T-helper 2 cell (primary cell): ENCODE measurements at places on chromosomes 16 and 17.

DNA sequence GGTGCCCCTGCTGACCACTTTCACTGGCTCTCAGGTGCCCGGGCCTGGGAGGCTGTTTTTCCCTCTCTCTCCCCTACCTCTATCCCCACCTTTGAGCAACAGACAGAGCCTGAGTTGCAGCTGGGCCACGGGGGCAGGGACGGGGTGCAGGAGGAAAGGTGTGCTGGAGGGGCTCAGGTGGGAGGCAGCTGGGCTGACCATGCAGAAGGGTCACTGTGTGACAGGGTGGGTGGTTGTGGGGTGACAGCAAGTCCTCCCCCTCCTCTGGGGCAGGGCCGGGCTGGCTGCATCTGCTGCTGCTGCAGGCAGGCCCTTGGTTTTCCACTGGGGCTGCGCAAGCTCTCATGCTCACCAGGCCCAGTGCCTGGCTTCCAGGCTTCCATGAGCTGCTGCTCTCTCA is 6.6 kb downstream of the ZNF319 start:
- DNase-seq, result no peak

DNA sequence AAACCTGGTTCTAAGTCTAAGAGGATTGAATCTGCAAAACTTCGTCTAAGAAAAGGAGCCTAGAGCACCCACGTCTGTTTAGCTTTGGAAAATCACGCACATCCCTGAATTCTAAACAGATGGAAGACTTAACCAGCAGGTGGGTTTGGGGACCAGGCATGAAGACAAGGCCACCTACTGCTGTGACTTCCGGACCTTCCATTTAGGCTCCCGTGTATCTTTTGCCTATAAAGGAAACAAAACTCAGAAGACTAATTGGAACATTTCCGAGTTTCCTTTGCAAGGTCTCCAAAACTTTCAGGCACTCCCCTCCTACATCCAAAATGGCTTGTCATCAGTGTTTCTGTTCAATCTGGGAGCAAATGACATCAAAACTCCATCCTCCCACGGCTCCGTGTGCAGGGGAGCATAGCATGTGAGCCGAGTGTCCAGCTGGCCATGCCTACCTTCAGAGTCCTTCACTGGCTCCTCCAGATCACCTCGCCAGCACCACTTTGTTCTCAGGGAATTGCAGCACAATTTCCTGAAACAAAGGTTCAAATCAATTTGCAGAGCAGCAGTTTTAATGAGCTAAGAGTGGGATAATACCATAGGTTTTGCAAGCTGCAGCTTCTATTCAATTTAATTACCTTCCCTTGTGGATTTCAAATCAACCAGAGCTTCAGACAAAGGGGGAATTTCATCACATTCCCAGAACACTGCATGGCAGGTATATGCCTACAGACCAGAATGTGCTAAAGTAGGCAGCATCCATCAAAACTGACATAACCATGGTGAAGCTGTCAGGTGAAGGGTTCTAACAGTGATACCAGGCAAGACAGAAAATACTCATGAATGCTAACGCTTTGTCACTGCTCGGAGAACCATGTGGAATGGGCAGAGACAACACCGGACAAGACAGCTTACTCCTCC is 23.5 kb downstream of the CACNG1 start:
- DNase-seq, result no peak

GRCh38 chr17:77323413-77324171 is 182.8 kb downstream of the SEC14L1 start:
- DNase-seq, result no peak

- no peak for DNase-seq
These were observed 117.8 kb downstream of the SLC39A11 start for GRCh38 chr17:72974605-72975232.

DNA sequence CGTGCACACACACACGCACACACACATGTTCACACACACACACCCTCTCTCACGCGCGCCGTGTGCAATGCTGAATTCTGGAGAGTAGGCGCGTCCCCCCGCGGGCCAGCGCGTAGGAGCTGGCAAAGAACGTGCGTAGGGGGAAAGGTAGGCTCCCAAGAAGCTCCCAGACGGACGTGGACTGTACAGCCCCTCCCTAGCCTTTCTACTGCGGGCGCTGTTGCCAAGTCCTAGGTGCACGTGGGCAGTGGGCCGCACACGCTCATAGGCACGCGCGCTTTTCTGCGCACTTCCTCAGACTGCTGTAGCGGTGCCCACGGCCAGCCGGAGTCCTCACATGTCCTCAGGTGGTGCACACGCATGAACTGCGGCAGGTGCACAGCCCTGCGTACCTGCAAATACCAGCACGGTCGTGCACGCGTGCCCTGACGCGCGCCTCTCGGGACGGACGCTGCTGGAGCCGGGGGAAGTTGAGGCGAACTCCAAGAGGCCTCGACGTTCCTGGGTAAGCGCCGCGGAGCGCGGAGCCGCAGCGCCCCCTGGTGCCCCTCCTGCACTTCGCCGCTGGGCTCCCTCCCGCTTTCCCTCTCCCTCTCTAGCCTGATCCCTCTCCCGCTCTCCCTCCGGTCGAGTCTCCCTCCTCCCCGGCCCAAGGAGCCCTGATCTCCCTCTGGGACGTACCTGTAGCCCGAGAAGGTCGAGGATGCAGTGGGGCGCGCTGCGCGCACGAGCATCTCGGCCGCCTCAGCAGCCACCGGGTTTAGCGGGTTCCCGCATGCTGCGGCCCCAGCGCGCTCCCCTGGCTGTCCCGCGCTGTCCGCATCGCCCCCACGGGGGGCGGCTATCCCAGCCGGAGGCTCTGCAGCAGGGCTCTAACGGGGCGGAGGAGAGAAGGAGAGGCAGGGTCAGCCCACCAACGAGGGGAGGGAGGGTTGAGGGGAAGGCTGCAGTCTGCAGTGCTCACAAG is 749 bp downstream of the GRIN2A start:
- no peak for DNase-seq

- no peak for DNase-seq
These were observed 11.9 kb downstream of the TMEM204 start for GRCh38 chr16:1545044-1546040.

GRCh38 chr17:30927756-30928155 is 6.0 kb downstream of the ADAP2 start:
- no peak for DNase-seq

DNA sequence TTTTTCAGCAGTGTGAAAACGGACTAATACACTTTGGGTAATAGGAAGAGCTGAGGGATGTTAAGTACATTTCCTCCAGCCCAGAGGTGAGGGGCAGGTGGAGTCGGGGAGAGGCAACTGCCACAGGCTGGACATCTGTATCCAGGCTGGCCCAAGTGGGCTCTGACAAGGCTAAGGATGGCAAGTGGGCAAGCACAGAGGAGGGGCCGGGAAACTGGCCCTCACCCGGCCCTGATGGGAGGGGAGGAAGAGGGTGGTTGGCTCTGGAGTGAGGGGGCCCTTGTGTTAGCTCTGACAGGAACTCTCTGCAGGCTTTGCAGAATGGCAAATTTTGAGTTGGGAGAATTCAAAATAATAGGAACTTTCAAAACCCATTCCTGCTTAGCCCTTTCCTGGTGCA is 251.0 kb upstream of the TNRC6C start:
- no peak for DNase-seq

DNA sequence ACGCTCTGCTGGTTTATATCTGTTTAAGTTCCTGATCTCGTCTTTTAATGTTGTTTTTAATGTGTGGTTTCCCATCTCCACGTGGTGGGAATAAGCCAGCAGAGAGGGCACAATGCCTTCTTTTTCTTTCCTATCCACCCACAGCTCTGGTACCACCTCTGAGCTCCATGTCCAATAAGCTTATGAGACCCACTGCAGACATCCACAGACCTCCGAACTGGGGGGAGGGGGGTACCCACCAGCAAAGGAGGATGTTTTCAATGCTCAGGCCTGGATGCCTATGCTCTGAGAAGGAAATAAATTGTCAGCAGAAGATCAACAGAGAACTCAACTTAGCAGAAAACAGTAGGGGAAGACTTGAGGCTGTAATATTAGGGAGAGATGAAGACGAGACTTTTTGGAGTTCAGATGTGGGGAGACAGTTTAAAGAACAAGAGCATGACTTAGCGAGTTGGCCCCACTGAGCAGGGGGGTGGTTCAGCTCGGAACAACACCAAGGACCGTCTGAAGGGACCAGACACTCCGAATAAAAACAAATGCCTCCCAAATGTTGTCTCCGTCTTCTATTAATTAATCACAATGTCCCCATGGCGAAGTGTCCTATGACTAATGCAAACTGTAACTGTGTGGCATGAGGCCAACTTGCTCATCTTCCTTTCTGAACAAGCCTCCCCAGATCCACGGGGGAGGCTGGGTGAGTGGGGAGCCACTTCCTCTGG is 62.7 kb downstream of the GAS7 start:
- no peak for DNase-seq
